ENCODE measurements at places on chromosomes 5 and 9.
A peak's percentile ranks its signal among the peaks of the same experiment; 100 is the strongest.

- H3K27me3 ChIP-seq = peaks cover 49% of the 10 kb centered on the region
- H3K27ac ChIP-seq = no peak overlapping the region
- DNase-seq = no peak
- H3K4me1 ChIP-seq = no peaks in the 10 kb centered on the region
- no peaks in the 10 kb centered on the region for H3K36me3 ChIP-seq
Observed at GRCh38 chr9:133280392-133280791, 5.4 kb upstream of the ABO start.

DNA sequence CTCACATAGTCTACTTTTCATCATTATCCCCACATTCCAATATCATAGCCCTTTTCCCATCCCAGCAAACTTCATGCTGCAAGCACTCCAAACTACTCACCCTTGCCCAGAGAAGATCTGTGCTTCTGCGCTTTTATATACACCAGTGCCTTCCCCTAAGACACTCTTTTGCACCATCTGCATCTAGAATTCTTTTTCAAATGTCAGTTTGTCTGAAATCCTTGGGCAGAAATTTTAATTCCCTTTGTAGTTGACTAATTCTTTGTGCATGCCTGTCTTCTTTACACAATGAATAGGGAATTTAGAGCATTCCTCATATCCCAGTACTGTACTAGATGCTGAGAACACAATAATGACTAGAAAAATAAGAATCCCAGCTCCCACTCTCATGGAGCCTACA lies 298.9 kb downstream of the KCNN2 start:
- no peaks in the 10 kb centered on the region for H3K4me1 ChIP-seq
- H3K36me3 ChIP-seq = no peaks in the 10 kb centered on the region
- H3K4me3 ChIP-seq = no peak overlapping the region
- H3K27me3 ChIP-seq = no peaks in the 10 kb centered on the region
- H3K27ac ChIP-seq = no peak overlapping the region

DNA sequence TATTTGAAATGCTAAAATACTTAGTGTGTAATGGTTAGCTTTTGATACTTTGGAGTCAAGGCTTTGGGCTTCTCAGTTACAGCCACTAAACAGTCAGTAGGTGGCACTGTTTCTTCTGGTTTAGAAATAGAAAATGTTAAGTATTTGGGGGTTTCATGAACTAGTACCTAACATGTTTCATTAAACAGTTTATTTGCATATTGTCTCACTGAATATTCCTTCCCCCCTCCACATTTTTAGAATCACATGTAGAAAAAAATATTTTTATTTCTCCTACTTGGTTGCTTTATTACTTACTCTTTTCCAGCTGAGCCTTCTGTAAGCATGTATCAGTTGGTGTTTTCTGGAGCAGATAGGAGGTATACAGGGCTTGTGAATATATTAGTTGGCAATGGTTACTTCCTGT lies 48.0 kb downstream of the IPO11 start:
- peaks cover 2% of the 10 kb centered on the region for H3K4me1 ChIP-seq
- no peaks in the 10 kb centered on the region for H3K36me3 ChIP-seq
- DNase-seq = peak; percentile 68
- H3K4me3 ChIP-seq = no peak overlapping the region
- no peak overlapping the region for H3K27ac ChIP-seq

GRCh38 chr5:72480841-72481240 lies 26.4 kb downstream of the ZNF366 start:
- H3K27me3 ChIP-seq = peaks cover 2% of the 10 kb centered on the region
- no peak overlapping the region for H3K27ac ChIP-seq
- no peak for DNase-seq
- peaks cover 2% of the 10 kb centered on the region for H3K4me1 ChIP-seq
- H3K4me3 ChIP-seq = no peak overlapping the region
